ENCODE measurements at places on chromosomes 1 and 21. TPM values are rescaled to one million over a fixed set of nuclear protein-coding genes. Genes with fewer than 3 reads are reported as not detected.

- DNase-seq = no peak
Measured at GRCh38 chr1:210251680-210252490, 19.3 kb downstream of the SERTAD4 start.

- DNase-seq = no peak
Measured at GRCh38 chr1:214448536-214448935, 102.9 kb downstream of the PTPN14 start.

DNA sequence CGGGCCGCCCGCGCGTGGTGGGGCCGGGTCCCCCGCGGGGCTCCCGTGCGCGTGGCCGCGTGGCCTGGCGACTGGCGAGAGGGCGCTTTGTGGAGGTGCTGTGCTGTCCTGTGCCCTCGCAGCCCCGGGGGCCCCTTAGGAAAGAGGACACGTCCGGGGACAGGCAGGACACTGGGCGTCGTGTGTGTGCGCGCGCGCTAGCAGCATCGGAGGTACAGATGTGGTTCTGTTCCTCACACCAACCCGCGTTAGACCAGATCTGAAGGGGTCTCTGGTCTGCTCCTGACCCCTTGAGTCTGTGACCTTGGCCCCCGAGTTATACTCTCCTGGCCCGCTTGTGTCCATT lies 489 bp downstream of the ACTN2 start:
- DNase-seq = no peak

DNA sequence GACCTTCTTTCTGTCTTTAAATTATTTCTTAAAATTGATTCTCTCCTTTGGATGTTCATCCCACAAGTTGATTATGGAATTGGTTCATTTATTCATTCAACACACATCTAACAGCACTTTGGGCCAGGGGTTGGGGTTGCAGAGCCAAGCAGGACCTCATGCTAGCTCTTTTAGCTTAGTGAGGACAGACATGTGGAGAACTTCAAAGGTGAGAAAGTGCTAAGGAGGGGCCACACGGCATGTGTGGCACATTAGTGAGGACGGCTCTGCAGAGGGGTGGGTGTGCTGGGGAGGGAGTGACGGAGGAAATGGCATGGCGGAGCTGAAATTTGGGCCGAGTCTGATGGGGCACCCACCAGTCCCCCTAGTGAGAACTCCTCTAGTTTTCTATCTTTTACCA lies 32.5 kb upstream of the VASH2 start:
- DNase-seq = no peak

GRCh38 chr1:33088119-33088906 lies 7.4 kb downstream of the AZIN2 start:
- no peak for DNase-seq

DNA sequence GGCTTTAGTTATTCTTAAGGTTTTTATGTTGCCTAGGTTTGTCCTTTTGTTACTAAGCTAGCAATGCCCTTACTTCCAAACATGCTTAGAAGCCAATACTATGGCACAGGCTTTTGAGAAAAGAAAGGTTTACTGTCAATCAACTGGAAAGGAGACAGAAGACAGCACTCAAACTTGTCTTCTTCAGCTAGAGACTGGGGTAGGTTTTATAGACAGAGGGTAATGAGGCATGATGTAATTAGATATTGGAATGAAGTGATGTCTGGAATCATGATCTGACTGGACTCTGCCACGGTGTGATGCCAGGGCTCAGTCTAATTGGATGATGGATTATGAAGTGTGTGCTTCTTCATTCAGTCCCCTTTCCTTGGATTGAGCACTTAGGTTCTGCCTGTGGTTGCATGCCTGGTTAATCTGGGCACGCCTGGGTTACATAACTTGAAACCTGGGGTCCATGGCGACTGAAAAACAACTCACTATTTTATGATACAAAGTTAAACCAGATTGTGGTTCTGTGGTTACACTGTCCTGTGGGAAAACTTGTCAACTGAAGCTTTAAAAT lies 625.8 kb downstream of the BRINP3 start:
- no peak for DNase-seq

DNA sequence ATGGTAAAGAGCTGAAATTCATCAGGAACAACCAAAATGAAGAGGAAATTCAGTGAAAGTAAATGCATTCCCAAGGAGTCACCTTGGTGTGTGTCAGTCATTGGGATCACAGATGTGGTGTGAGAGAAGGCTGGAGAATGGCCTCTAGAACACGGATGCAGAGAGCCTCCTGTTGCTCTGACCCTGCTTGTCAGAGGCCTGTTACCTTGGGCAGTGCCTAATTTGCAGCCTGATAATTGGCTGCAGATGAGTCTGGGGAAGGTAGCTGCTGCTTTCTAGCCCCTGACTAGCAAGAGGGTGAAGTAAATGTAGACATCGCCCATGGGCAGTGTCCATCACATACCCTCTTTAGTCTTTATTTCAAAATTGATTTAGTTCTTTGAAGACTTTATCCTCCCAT lies 3.3 kb downstream of the GCSAML start:
- DNase-seq = no peak

DNA sequence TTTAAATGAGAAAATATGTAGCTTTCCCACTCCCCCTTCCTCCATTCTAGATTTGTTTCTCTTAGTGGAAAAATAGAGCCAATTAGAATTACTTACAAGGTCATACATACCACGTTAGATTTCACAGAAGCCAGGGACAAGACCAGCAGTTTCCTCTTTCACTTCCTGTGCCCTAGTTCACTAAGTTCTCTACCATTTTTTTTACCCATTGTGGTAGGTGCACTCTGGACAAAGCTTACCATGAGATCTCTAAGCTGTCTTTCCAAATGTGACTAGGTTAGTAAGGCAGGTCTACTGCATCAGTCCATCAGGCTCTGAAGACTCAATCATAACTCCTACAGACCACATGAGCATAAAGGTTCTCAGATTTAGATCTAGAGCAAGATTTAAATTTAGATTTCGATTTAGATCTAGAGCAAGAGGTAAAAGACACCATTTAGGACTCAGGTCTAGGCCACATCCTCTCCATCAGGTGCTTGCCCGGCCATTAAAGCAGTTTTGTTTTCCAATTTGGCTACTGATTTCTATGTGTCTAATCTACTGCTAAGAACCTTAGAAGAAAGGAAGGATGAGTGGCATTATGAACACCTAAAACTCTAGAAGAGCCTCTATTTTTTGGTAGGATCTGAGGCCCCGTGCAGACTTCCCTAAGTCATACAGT lies 235.3 kb downstream of the FAF1 start:
- DNase-seq = no peak

- DNase-seq = no peak
Measured at GRCh38 chr21:17359781-17360180, 153.1 kb upstream of the CXADR start.

- no peak for DNase-seq
Measured at GRCh38 chr1:153293851-153294250, 18.9 kb downstream of the PGLYRP3 start.

GRCh38 chr1:6347641-6348487 lies 45.7 kb downstream of the ACOT7 start:
- DNase-seq = peak; percentile 25

GRCh38 chr1:72357411-72357810 lies 75.1 kb upstream of the NEGR1 start:
- DNase-seq = peak; percentile 52

DNA sequence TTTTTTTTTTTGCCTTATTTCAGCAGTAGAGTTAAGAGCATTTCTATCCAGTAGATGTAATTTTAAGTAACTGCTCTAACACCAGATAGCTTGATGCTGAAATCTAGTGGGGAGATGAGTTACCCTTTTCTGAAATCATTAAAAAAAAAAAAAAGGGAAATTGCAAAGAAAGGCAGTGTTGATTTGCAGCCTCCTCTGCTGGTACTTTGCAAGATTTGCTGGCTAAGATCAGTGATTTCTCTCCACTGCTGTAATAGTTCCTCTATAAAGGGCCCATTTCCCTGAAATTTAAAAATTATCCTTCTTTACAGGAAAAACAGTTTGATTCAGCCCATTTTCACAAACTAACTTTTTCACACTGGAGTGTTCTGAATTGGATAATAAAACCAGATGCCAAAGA lies 120.6 kb downstream of the PTBP2 start:
- DNase-seq = no peak

DNA sequence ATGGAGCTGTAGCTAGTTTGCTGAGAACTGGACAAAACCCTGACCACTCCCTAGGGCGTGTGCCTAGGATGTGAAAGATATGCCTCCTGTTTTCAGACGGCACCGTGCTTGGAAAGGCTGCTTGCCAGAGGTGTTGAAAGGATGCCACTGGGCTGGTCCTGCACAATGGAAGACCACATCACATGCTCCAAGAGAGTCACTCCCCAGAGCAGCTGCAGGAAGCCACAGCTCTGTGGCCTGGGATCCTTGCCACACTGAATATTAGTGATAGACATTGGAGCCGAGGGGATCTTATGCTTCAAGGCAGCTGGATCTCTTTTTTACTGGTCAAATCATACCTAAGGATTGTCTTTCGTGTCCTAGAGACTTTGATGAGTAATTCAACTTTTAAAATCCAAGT lies 6.6 kb upstream of the APP start:
- no peak for DNase-seq

GRCh38 chr1:180345148-180345547 lies 115.1 kb downstream of the LHX4 start:
- DNase-seq = no peak

GRCh38 chr1:8813016-8813763 lies 4.2 kb downstream of the RERE start:
- DNase-seq = no peak

DNA sequence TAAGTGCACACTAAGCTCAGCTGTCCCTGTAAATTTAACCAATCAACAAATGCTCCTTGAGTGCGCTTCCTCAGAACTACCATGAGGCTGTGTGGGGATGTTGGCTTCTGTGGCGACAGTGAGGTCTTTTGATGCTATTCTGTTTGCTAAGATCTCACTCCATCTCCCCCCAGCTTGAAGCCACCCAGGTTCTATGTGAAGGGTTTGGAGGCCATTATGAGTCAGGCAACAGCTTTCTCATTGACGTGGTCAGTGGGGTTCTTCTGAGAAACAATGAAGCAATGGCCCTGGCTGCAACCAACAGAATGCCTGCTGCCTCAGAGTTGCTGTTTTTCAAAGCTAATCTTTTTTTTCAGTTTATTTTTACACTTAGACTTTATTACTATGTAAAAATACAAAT lies 205.5 kb downstream of the PTBP2 start:
- DNase-seq = peak; percentile 1

Gene CLCA4
- polyA plus RNA-seq = not detected

Gene NECAP2
- polyA plus RNA-seq = 54.6 TPM

Gene CHI3L1
- not detected for polyA plus RNA-seq

Gene AMPD1
- not detected for polyA plus RNA-seq

Gene C1orf141
- not detected for polyA plus RNA-seq

Gene TDRD10
- not detected for polyA plus RNA-seq

Gene MATN1
- 0.07 TPM for polyA plus RNA-seq

Gene NPR1
- not detected for polyA plus RNA-seq

Gene KRTAP19-1
- polyA plus RNA-seq = not detected

Gene C1QA
- polyA plus RNA-seq = not detected

Gene OR6K3
- not detected for polyA plus RNA-seq

All from foreskin keratinocyte (primary cell).